ENCODE measurements at places on chromosomes 6 and 20.

- DNase-seq = no peak
These were observed 30.8 kb downstream of the CD164 start for GRCh38 chr6:109351231-109352130.

- no peak for DNase-seq
These were observed 20.2 kb downstream of the MYLK4 start for GRCh38 chr6:2730353-2731107.

DNA sequence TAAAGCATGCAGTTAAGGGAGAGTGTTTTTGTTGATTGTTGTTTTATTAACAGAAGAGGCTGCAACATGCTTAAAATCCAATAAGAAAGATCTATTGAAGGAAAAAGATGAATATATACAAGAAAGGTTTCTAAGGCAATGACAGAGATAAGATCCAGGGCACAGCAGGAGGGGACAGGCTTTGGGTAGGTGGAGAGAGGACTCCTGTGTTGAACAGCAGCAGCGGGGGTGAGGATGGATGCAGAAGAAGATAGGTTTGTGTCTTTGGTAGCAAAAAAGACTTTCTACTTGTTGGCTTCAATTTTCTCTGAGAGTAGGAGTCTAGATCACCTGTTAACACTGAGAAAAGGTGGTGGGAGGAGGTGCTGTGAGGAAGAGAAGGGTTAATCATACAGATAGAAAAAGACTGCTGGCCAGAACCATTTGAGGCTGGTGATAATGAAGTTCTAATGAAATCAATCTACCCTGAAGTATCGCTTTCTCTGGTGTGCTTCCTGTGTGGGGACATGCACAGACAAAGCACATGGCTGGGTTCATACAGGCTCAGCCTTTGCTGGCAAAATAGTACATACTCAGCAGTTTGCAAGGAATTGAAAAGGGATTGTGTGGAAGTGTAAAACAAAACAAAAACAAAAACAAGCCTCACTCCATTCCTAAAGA lies 17.2 kb upstream of the DST start:
- DNase-seq = no peak

DNA sequence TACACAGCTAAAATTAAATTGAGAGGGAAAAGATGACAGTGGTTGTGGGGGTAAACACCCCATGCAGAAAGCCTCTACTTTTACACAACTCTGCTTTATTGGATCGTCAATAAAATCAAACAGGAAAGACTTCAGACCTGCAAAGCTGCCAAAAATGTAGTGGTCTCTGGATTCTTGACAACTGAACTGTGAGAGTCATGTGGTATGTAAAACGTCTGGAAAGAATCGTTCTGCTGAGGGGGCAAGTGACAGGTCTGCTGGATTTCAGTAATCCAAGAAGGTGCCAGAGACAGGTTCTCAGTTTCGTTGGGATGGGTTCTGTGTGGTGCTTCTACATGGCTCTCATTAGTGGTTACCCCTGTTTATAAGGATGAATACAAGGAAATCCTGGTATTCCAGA lies 63.3 kb downstream of the TSPYL4 start:
- DNase-seq = peak; percentile 70

DNA sequence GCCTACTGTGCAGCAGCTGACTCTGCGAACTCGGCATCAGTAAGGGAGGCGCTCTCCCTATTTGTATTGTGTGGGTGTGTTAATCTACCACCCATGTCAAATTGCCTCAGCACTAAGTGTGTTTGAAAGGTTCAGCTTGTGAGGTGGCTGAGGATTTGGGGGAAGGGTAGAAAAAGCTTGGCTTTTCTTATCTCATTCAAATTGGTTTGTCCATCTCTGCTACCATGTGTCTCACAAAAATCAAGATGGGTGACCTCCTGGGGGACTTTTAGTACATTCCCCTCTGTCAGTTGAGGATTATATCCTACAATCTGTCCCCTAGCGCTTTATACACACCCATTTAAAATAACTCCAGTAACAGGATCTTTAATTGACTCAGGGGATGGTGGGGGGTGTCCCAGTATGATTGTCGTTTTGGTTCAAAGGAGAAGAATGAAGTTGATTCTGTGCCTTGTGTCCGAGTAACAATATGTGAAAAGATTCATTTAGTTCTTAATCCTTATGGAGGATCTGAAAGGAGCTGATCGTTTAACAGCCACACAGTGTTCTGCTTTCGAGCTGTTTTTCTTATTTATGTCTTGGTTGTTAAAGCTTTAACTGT lies 609.6 kb downstream of the PKHD1 start:
- DNase-seq = no peak

DNA sequence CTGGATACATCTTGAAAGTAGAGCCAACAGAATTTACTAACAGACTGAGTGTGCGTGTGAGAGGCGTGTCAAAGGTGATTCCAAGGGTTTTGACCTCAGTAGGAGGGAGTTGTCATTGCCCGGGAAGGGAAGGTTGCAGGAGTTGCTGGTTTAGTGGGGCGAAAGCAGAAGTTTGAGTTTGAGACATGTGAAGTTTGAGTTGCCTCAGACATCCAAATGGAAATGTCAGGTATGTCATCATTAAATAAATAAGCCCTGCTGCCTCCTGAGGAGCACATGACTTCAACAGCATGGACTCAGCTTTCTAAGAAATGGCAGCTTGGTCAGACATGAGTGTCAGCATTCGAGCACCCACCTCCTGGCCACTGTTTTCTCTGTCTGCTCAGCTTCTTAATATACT lies 26.6 kb upstream of the TGM2 start:
- peak; percentile 26 for DNase-seq
